ENCODE measurements at places on chromosomes 12 and 14. TPM values are rescaled to one million over a fixed set of nuclear protein-coding genes. Genes with fewer than 3 reads are reported as not detected.

Gene KRT71
- 0.18 TPM for total RNA-seq

Gene PDE6H
- total RNA-seq: not detected

Gene ATP2A2
- total RNA-seq: 156 TPM

Gene SLC35F4
- 6.5 TPM for total RNA-seq

Gene OR6C2
- not detected for total RNA-seq

- no peak for DNase-seq
These were observed 125.6 kb upstream of the RPH3A start for GRCh38 chr12:112665958-112666357.

DNA sequence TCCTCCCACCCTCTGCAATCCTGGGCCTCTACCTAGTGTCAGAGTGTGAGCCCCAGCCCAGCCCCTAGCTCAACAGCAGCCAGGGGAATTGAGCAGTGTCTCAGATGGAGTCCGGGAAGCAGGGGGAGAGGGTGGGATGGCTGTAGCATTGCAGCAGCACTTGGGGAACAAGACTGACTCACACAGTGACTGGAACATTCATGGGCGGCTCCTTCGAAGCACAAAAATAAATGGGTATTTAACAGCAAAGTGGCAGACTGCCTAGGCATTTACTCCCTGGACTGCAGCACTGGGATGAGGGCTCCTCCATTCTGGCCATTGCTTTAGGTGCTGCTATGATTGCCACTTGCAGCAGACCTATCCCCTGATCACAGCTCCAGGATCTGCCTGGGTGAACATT lies 46.0 kb upstream of the STK38L start:
- no peak for DNase-seq

DNA sequence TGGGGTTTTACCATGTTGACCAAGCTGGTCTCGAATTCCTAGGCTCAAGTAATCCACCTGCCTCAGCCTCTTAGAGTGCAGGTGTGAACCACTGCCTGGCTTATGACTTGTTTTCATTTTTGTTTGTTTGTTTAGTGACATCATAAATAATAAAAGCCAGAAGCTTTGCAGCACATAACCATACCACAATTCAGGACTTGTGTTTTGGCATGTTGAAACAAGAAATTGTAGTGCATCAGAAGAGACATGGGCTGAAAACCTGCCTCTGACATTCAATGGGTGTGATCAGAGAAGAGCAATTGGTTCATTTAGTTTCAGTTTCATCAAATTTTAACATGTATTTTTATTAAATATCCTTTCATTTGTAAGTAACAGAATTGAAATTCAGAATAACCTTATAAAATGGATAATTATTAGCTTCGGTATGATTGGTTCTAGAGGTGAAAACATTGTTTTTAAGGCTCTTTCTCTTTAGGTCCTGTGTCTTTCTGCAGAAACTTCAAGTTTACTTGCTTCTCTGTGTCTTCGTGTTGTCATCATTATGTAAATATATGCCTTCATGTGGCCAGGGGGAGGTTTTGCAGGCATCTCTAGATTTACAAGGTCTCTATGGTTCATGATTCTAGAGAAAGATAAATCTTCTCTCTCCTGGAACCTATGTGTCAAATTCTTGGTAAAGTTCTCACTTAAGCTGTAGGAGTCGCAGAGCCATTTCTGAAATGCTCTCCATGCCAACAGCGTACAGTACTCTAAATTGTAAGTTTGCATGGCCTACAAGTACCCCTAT lies 312.0 kb downstream of the KCNC2 start:
- no peak for DNase-seq

DNA sequence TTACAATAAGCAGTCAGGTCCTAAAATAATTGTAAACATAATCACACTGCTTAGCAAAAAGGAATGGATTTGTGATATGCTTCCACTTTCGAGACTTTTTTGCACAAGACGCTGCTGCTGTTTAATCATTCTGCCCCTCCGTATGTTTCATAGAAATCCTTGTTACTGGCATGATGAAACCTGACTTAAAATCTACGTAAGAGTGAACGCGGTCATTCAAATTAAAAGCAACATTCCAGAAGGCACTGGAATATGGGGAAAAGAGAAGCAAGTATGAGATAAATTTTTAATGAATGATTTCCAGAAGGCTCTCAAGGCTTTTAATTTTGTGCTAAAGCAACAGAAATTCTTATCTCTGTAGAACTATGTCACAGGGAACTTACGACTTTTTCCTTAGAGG lies 1.1 kb downstream of the CNIH1 start:
- DNase-seq: no peak

- no peak for DNase-seq
These were observed 132.7 kb upstream of the DDHD1 start for GRCh38 chr14:53285821-53286220.

GRCh38 chr12:109482894-109483293 lies 5.5 kb downstream of the UBE3B start:
- no peak for DNase-seq

DNA sequence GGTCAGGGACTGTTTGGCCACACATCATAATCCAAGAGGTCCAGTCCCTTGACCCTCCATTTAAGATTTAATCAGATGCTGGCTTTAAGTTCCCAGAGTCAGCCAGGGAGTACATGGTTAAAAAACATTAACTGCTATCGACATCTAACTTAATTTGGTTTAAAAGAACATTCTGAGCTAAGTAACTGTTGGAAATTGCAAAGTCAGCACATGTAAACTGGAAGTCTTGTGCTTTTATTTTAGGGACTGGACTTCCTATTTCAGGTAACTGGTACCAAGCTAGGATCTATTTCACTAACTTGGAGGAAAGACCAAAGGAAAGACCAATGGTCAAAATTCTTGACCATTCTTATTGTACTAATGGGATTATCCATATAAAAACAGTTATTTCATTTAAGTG lies 40.6 kb downstream of the GNS start:
- DNase-seq: no peak

DNA sequence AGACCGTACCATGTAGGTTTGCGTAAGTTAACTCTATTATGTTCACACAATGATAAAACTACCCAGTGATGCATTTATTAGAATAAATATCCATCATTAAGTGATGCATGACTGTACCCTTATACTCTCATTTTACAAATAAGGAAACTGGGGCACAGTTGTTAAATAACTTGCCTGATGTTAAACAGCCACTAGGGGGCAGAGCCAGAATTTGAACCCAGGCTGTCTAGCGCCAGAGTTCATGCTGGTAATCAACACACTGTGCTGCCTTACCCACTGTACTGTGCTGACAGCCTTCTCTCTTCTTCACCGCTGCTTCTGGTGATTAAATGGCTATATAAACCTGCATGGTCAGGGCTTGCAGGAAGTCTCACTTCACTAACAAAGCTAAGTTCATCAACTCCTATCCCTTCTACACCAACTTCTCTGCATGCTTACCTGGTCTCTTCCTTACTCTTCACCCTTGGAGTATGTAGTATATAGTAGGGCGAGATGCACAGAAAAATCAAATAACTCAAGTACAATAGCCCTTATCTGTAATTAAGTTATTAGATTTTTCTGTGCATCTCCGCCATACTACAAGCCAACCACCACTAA lies 43.6 kb upstream of the APPL2 start:
- DNase-seq: no peak
